Gastroesophageal sphincter (tissue), 4 donors: ENCODE measurements at places on chromosomes 5 and 9.

GRCh38 chr5:149049371-149049781, 13.5 kb downstream of the SH3TC2 start:
- ATAC-seq, result no peak

DNA sequence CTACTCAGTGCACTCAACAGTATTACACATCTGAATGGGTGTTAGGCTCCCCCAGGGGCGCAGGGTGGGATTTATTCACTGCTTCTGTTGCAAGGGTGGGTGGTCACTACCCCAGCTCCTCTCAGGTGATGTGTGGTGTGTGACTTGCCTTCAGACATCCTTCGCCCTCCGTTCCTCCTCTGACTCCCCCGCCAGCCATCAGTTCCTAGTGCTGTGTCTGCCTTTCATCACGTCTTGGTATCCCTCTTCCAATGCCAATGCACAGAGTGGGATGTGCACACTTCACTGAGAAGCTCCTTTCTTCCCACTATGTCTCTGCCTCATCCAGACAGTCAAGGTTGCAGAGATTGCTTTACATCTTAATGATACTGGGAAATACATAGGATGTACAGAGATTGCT, 79.4 kb downstream of the SLIT3 start:
- no peak for ATAC-seq

GRCh38 chr9:90442723-90443122, 199.9 kb downstream of the DIRAS2 start:
- ATAC-seq, result no peak

- no peak for ATAC-seq
Measured at GRCh38 chr9:76643399-76644117, 120.7 kb upstream of the PCA3 start.

DNA sequence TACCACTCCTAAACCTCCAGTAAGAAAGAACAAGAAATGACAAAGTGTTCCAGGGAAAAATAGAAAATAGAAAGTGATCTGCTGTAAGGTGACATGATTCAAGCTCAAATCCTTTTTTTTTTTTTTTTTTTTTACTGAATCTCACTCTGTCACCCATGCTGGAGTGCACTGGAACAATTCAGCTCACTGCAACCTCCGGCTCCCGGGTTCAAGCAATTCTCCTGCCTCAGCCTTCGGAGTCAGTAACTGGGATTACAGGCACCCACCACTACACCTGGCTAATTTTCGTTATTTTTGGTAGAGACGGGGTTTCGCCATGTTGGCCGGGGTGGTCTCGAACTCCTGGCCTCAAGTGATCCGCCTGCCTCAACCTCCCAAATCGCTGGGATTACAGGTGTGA, 35.9 kb downstream of the TTLL11 start:
- no peak for ATAC-seq

- no peak for ATAC-seq
Measured at GRCh38 chr5:115354246-115354645, 57.8 kb upstream of the CCDC112 start.

DNA sequence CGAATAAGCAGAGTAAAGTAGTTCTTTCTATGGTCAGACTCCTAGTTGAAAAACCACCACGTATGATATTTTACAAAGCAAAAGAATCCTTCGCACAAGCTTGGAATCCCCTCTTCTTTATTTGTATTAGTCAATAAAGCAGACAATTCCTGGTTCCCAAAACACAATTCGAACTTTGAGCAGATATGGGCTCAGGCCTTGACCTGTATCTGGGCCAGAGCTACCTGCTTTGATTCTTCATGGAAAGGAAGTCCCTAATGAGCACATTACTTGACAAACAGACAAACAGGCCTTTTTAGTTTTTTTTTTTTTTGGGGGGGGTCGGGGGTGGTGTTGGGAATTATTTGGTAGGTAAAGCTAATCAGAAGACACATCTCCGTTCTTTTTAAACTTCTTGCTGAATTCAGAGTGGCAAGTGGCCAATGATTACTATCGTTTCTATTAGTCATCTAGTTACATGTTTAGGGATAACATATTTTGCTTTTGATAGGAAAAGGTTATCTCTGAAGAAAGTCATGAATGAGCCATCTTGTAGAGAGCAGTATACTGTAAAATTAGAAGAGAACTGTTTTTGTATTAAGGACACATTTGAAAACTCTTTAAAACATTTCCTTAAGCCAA, 116.6 kb upstream of the HMHB1 start:
- no peak for ATAC-seq

GRCh38 chr9:105881021-105881420, 186.7 kb downstream of the TMEM38B start:
- ATAC-seq, result no peak

DNA sequence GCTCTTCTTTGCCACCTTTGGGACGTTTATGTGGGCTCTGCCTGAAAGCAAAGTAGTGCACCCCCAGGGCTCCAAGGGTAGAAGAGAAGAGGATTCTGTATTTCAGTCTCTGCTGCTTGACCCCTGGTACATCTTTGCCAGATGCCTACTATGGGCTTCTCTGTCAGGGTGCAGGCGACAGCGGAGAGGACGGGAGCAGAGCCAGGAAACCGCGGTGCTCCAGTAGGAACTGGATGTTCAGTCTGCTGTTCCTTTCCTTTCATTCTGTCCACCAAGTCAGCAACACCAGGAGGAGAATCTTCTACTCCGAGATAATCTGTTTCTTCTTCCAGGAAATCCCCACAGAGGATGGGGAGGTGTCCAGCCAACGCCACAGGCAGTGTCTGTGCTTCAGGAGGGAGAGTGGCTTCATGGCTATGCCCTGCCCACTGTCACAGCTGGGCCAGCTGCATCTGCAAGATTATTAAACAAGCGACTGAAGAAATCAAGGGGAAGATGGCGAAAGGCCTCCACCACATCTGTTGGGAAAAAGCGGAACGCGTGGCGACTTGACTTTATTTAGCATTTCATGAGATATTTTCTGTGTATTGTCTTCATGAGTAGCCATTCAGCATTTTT, 398.3 kb downstream of the IRX1 start:
- ATAC-seq, result no peak

GRCh38 chr9:100880284-100880683, 148.2 kb upstream of the PLPPR1 start:
- ATAC-seq, result no peak

DNA sequence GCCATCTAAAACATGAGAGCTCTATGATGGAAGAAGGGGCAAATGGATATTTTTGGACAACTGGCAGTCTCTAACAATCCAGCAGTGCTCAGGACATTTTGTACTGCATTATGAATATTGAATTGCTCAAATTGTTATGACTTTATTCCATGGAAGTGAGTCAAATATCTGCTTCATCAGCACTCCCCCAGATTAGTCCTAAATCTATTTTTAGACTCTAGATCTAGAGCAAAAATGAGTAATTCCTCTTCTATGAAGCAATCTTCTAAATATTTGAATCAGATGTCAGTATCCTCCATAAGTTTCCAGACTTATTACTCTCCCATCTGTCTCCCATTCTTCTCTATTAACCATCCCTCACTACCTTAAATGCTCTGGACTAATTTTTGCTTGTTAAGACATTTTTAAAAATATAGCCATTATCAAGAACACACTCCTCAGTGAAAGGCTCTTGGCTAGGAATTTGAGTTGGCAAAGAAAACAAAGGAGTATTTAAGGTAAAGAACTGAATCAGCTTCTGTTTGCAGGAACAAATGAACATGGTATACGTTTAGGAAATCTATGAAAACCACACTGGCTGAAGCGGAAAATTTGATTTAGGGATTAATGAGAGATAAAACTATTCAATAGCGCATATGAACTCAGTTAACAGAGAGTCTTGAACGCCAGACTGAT, 300.9 kb downstream of the MCTP1 start:
- no peak for ATAC-seq

- no peak for ATAC-seq
Measured at GRCh38 chr5:84257061-84257460, 127.6 kb downstream of the EDIL3 start.

GRCh38 chr9:127505396-127506116, 54.2 kb downstream of the LRSAM1 start:
- no peak for ATAC-seq

- peak; percentile 38 for ATAC-seq
Measured at GRCh38 chr9:76537150-76537646, 78.2 kb downstream of the GCNT1 start.

- no peak for ATAC-seq
Measured at GRCh38 chr5:173479711-173480110, 136.7 kb downstream of the BOD1 start.

DNA sequence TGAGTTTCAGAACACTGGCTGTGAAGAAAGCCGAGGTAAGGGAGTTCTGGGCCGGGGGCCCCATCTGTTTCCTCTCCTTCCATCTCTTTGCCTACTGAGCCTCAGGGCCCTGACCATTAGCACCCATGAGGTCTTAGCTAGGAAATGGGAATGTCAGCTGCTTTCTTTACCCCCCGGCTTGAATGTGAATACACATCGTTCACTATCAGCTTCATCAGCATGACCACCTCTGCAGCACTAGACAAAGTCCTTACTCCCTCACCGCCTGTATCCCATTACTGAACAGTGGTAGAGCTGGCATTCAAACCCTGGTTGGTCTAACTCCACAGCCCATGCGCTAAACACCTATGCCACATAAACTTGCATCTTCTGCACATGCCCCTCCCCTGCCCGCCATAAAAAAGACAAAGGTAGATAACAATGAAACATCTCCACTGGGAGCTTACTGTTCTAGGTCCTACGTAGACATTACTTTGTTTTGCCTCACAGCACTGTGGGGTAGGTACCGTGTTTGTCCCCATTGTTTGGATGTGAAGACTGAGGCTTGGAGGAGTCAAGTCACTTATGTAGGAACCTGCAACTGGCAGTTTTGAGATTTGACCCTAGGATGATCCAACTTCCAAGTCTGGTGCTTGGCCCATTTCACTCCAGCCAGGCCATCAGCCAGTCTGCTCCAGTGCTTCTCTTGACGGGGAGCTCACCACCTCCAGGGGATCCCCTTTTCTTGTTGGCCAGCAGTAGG, 93.3 kb downstream of the AMBP start:
- no peak for ATAC-seq

DNA sequence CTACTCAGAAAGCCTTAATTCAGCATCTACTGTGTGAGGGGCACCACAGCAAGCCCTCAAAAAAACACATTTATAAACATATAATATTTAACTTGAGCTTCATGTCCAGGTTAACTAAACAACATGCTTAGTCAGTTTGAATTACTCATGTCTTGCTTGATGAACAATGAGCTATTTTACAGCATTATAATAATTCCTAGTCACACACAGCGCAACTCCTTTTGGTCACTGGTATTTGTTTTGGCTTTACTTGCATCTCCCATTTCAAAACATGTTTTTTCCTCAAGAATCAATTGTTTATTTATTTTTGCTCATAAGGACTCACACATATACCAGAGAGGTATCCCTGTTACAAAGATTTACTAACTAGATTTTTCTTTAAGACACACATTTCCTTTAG, 616.7 kb upstream of the DAB2 start:
- ATAC-seq, result no peak

- ATAC-seq, result peak; percentile 95
Measured at GRCh38 chr9:109012876-109013678, at the start of gene CTNNAL1. TSS of gene CTNNAL1 (minus strand) at chr9:109013499. CDS start at chr9:109013442, 57 bp downstream.

- no peak for ATAC-seq
Measured at GRCh38 chr5:677131-678101, 15.7 kb downstream of the TPPP start.

DNA sequence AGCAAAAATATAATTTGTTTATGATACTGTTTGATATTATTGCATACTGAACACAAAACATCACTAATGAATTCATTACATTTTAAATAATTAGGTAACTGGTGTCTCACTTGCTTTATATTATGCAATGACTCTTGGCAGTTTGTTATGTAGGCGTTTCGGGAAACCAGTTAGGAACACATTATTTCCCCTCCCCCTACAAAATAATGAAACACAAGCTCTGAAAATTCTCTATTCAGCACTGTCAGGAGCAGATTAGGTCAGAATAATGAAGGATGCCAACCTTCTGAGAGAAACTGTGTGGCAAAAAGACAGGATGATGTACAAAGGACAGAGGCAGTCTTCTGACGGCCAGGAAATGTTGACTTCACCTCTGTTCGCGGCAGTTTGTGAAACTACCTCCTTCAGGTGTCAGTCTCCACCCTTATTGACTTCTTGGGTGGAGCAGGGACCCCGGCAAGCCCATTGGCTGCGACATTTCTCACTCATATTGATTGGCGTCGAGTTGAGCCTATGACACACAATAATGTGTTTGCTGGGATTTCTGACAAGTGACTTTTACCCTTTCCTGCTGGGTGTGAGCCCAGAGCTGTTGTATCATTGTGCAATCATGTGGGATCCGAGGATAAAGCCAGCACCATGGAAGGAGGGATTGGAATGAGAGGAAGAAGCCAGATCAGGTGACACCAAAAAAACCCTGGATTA, 33.9 kb downstream of the SH3PXD2B start:
- peak; percentile 86 for ATAC-seq

- no peak for ATAC-seq
Measured at GRCh38 chr9:112186695-112187094, 11.6 kb upstream of the SUSD1 start.

GRCh38 chr5:97338729-97339128, 155.7 kb upstream of the RIOK2 start:
- no peak for ATAC-seq

- ATAC-seq, result no peak
Measured at GRCh38 chr9:406886-407654, 192.4 kb downstream of the DOCK8 start.

DNA sequence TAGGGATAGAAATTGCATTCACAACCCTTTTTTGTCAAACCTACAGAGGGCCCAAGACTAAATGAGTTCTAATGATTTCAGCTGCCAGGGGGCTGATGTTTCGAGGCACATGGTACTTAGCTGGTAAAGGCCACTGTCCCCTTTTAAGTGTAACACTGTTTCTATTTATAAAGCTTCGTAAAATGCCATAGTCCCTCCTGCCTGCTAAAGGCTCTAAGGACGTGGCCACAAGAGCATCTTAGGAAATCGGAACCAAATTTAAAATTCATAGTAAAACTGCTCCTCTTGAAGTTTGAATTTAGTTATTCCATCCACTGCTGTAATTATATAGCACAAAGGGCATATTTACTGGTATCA, 170.3 kb upstream of the WWC1 start:
- ATAC-seq, result no peak

DNA sequence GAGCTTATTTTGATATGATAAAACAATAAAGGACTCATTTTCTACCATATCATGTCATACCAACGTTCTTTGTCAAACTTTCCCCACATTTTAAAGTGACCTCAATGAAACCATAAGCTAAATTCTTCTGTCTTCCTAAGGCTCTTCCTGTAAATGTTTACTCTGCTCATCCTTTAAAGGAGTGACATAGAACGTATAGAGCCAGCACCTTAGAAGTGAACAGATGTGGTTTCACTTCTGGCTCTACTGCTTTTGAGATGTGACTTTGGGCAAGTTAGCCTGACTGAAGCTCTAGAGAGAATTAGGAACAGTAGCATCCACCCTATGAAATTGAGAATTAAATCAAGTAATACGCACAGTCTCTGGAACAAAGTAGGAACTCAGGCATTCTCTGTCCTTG, 24.1 kb downstream of the SAR1B start:
- ATAC-seq, result no peak

GRCh38 chr9:110351009-110351467, 13.4 kb upstream of the TXNDC8 start:
- ATAC-seq, result peak; percentile 43

- no peak for ATAC-seq
Measured at GRCh38 chr5:124797665-124798087, 51.2 kb upstream of the ZNF608 start.
